A549 treated with dexamethasone at 1 μM for 4 hours (cell line): ENCODE measurements at places on chromosomes 7 and 10. TPM values are rescaled to one million over a fixed set of nuclear protein-coding genes. Genes with fewer than 3 reads are reported as not detected.

The GLI3 gene
- 0.05 to 0.45 TPM (median 0.19 TPM) in 5 replicates for total RNA-seq

The SFRP5 gene
- 2.1 to 3.4 TPM (median 3.3 TPM) in 5 replicates for total RNA-seq

The LRMDA gene
- total RNA-seq: 2.6 to 4.0 TPM (median 3.6 TPM) in 5 replicates

The STEAP1B gene
- total RNA-seq: 0.09 to 0.14 TPM (median 0.12 TPM) in 4 of 5 replicates, not detected in the other

The RADIL gene
- total RNA-seq: 1.2 to 1.9 TPM (median 1.7 TPM) in 5 replicates

The MSMB gene
- 0.46 TPM in 1 of 5 replicates, not detected in the others for total RNA-seq

The PLEKHS1 gene
- 0.03 to 0.05 TPM (median 0.04 TPM) in 4 of 5 replicates, not detected in the other for total RNA-seq

The CEP55 gene
- 61.0 to 73.3 TPM (median 70.6 TPM) in 5 replicates for total RNA-seq

The HHEX gene
- total RNA-seq: 11.1 to 12.4 TPM (median 11.7 TPM) in 5 replicates

The P4HA1 gene
- total RNA-seq: 19.5 to 24.6 TPM (median 23.7 TPM) in 5 replicates

The ZFYVE27 gene
- 17.5 to 22.0 TPM (median 20.7 TPM) in 5 replicates for total RNA-seq

The TACC2 gene
- 69.7 to 92.6 TPM (median 85.6 TPM) in 5 replicates for total RNA-seq

The CTTNBP2 gene
- 0.27 to 0.67 TPM (median 0.37 TPM) in 5 replicates for total RNA-seq

The CYP2C18 gene
- total RNA-seq: 0.07 to 0.11 TPM (median 0.08 TPM) in 3 of 5 replicates, not detected in the others

The EGR2 gene
- total RNA-seq: 0.21 to 0.50 TPM (median 0.38 TPM) in 5 replicates
